ENCODE measurements at places on chromosomes 2 and 18.

- no peak for DNase-seq
These were observed 12.9 kb downstream of the CCDC148 start for GRCh38 chr2:158443606-158444005.

DNA sequence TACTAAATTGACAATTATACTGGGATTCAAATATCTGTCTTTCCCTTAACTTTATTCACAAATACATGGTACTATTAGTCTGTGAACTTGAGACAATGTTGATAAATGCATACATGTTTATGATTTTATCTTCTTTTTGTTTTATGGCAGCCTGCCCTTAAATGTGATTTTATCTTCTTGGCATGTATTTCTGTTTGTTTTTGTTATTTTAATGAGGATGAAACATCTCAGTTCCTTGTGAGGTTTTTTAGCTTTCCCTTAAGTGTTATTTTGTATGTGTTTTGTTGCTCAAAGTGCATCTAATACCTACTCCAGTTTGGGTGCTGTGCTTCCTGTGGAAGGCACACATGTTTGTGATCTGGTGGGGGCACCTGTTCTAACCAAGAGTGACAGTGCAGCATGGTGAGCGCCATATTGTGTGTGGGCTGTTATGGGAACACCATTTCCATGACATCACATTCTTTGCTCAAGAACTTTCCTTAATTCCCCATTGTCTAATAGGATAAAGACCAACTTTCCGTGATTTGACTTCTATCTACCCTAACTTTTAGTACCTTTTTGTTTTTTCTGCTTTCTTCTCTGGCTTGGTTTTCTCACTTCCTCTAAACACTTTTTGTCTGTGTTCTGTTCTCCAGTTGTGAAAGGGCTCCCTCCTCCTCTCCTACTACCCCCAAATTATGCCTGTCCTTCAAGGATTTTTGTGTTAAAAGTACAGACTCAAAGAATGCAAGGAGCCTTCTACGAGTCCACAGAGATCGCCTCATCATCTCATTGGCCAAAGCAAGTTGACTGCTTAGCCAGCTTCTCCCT lies 162.1 kb upstream of the TTC39C start:
- DNase-seq: no peak

DNA sequence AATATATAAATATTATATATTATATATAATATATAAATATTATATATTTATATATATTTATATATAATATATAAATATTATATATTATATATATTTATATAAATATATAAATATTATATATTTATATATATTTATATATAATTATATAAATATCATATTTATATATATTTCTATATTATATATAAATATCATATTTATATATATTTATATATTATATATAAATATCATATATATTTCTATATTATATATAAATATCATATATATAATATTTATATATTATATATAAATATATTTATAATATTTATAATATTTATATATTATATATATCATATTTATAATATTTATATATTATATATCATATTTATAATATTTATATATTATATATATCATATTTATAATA lies 321.4 kb downstream of the CDH2 start:
- no peak for DNase-seq

GRCh38 chr2:210376694-210377093 lies 61.7 kb upstream of the MYL1 start:
- no peak for DNase-seq

DNA sequence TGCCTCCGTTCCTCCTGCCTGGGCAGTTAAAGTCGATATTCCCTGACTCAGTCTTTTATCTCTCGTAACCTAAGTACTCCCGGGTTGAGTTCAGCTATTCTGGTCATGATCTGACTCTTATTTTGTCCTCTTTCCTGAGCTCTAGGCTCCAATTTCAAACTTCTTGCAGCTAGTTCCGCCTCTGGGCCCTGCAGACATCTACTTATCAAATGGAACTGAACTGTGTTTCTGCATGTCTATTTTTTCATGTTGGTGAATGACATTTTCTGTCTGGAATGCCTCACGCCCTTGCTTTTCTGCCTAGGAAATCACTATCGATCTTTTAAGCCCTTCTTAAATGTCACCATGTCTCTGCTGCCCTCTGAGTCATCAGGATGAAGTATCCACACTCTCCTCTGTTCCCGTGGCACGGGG lies 101.5 kb downstream of the VAPA start:
- DNase-seq: no peak

GRCh38 chr2:156057647-156058046 lies 274.9 kb downstream of the NR4A2 start:
- DNase-seq: no peak

- no peak for DNase-seq
These were observed 474.9 kb upstream of the MC4R start for GRCh38 chr18:60847517-60847916.

GRCh38 chr2:133855526-133855925 lies 287.3 kb upstream of the NCKAP5 start:
- no peak for DNase-seq

DNA sequence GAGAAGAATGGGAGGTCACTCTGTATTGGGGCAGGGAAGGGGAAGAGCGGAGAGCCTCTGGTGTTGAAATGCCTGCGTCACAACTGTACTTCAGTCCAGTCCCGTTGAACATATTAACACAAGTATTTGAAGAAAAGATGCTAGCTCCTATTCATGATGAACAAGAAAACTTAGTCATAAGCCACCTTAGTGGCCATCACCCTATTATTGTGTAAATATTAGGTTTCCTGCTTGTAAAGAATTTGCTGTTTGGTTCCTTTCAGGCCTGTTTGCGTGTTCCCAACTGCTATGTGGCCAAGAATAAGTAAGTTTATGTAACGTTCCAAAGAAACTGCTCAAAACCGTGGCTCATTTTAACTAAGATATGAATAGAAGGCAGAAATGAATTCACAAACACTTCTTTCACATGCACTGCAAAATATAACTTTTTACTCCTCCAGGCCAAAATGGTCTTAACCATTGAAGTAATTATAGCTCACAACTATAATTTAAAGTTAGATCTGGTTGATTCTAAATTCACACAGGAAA lies 204.3 kb downstream of the ZNF385B start:
- DNase-seq: no peak

GRCh38 chr18:8264861-8265411 lies 344.3 kb upstream of the RAB12 start:
- no peak for DNase-seq

GRCh38 chr18:44096016-44096415 lies 584.7 kb upstream of the SETBP1 start:
- no peak for DNase-seq

Measured in non-pigmented ciliary epithelial cell (primary cell).